Panc1 (cell line): ENCODE measurements at places on chromosomes 16 and 17. TPM values are rescaled to one million over a fixed set of nuclear protein-coding genes. Genes with fewer than 3 reads are reported as not detected.

DNA sequence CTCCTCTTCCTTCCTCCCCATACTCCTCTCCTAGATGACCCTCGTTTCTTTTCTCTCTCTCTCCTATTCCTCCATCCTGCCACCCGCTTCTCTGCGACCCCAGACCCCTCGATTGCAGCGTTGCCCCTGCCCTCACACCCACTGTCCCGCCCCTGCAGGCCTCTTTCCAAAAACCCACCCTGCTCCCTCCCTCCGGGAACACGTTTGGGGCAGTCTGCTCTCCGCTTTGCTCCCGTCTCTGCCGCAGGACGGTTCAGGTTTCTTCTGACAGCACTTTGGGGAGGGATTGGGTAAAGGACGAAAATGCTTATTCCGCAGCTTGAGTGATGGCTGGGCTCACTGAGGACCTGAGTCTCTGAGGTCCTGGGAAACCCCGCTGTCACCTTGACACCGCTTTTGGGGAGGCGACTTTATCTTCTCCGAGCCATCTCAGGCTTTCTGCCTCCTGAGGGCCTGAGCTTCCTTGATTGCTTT lies 690 bp downstream of the NDE1 start:
- no peaks in the 10 kb centered on the region for H3K27me3 ChIP-seq
- H3K4me3 ChIP-seq, result peak overlapping the region; percentile 69
- no peaks in the 10 kb centered on the region; the same call in 1 of the 2 replicates for H3K36me3 ChIP-seq

GRCh38 chr16:48184681-48185080 lies 28.9 kb upstream of the ABCC12 start:
- no peaks in the 10 kb centered on the region for H3K4me1 ChIP-seq
- H3K4me3 ChIP-seq, result no peak overlapping the region
- H3K27ac ChIP-seq, result no peak overlapping the region
- H3K36me3 ChIP-seq, result no peaks in the 10 kb centered on the region
- DNase-seq, result no peak
- no peaks in the 10 kb centered on the region for H3K27me3 ChIP-seq

DNA sequence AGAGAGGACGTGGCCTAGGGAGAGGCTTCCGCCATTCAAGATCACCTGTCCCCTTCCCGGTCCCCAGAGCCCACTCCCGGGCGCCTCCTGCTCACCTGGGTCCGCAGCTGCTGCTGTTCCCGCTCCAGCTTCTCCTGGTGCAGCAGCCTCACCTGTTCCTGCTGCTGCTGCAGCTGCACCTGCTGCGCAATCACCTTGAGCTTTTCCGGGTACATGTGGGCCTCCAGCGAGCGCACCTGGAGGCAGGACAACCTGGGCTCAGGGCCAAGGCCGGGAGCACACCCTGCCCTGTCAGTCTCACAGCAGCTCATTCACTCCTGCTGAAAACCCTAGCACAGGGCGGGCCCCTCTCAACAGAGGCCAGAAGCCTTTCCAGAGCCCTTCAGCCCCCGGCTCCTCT lies 12.5 kb downstream of the TFAP4 start:
- no peak overlapping the region for H3K27ac ChIP-seq
- no peaks in the 10 kb centered on the region for H3K27me3 ChIP-seq
- no peaks in the 10 kb centered on the region for H3K36me3 ChIP-seq
- H3K4me3 ChIP-seq, result no peak overlapping the region
- no peak for DNase-seq
- 0 out of 2 replicates have a peak, but pooled peaks cover 4% of the 10 kb centered on the region for H3K4me1 ChIP-seq

DNA sequence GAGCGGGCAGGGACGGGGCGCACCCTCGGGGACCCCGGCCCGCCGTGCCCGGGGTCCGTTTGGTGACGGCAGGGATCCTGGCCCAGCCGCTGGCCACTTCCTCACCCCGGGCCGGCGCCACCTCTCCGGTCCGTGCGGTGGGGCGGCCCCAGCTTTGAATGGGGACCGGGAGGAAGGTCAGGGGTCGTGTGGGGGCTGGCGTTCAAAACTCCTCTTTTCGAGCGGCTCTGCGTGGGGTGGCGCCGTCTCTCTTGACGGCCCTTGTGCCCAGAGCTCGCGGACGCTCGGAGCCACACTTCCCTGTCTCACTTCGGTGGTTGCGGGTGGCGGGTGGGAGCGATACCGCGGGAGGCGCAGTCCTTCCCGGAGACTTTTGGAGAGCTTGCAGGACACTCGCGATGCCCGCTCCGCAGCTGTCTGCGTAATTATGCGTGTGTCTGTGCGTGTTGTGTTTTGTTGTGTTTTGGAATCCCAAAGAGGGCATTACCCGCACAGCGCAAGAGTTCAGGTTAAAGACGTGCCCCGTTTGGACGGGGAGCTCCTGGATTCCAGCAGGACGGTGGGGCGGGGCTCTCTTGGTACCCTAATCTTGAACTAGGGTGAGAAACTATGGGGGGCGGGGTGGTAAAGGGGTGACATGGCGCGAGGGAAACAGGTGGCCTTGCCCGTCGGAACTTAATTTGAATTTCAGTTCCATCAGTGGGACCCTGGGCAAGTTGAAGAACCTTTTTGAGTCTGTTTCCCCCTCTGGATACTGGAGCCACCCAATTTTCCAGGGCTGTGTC lies 637 bp downstream of the PLCG2 start:
- no peaks in the 10 kb centered on the region for H3K36me3 ChIP-seq
- H3K27ac ChIP-seq, result no peak overlapping the region
- H3K4me1 ChIP-seq, result no peaks in the 10 kb centered on the region

DNA sequence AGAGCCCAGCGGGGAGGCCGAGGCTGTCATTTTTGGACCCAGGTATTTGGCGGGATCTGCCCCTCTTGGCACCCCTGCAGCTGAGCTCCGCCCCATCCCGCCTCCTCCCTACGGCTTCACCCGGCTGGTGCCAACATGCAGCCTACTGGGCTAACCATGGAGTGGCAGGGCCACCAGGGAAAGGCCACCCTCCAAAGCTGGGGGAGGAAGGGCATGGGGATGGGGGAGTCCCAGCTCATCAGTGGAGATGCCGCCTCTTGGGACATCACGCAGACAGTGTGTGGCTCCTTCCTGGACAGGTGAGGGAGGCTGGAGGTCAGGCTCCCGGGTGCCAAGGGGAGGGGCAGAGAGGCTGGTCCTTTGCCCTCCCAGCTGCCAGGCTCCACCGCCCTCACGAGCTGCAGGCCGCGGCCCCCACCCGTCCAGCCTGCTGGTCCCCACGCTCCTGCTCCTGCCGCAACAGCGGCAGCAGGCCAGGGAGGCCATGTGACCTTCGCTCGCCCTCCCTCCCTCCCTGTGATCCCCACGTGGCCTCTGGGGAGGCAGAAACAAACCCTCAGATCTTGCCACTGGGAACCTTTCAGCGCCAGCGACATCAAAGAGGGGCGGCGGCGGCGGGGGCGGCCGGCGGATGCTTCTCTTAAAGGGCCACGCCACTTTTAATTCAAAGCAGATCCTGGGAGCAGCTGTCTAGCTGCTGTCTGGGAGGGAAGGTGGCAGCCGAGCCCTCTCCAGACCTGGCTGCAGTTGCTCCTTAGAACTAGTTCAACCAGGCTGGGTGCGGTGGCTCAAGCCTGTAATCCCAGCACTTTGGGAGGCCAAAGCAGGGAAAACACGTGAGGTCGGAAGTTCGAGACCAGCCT lies 6.8 kb upstream of the NOTUM start:
- H3K4me3 ChIP-seq, result no peak overlapping the region
- DNase-seq, result no peak
- no peaks in the 10 kb centered on the region for H3K27me3 ChIP-seq

DNA sequence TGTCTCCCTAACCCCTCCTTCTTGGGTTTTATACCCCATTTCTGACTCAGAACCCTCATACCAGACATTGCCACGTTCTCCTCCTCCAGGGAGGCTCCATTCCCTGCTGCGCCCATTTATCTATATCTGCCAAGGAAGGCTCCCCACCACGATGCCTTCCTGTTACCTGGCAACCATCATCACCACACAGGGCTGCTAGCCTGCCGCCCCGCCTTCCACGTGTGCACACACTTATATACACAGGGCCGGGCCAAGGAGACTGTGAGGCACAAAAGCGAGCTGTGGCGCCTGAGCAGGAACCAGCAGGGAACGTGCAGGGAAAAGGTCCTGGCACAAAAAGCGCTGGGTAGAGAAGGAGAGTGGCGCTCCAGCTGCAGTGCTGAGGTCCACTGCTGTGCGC lies 261.8 kb downstream of the CBLN1 start:
- H3K36me3 ChIP-seq, result no peaks in the 10 kb centered on the region
- H3K27ac ChIP-seq, result no peak overlapping the region
- DNase-seq, result no peak
- H3K4me3 ChIP-seq, result no peak overlapping the region
- no peaks in the 10 kb centered on the region for H3K27me3 ChIP-seq

GRCh38 chr16:62639890-62640289 lies 603.7 kb upstream of the CDH8 start:
- no peak for DNase-seq
- H3K36me3 ChIP-seq, result no peaks in the 10 kb centered on the region
- no peak overlapping the region for H3K4me3 ChIP-seq

- DNase-seq, result no peak
- peaks cover 9% of the 10 kb centered on the region; the same call in 1 of the 2 replicates for H3K36me3 ChIP-seq
- no peaks in the 10 kb centered on the region for H3K27me3 ChIP-seq
Observed at GRCh38 chr17:46191322-46192188, 1.7 kb downstream of the KANSL1 start.

- H3K36me3 ChIP-seq, result peaks cover 21% of the 10 kb centered on the region
- DNase-seq, result no peak
- H3K27me3 ChIP-seq, result no peaks in the 10 kb centered on the region
- H3K4me3 ChIP-seq, result no peak overlapping the region
- H3K4me1 ChIP-seq, result no peaks in the 10 kb centered on the region
Observed at GRCh38 chr16:14668556-14669223, 25.4 kb downstream of the PLA2G10 start.

DNA sequence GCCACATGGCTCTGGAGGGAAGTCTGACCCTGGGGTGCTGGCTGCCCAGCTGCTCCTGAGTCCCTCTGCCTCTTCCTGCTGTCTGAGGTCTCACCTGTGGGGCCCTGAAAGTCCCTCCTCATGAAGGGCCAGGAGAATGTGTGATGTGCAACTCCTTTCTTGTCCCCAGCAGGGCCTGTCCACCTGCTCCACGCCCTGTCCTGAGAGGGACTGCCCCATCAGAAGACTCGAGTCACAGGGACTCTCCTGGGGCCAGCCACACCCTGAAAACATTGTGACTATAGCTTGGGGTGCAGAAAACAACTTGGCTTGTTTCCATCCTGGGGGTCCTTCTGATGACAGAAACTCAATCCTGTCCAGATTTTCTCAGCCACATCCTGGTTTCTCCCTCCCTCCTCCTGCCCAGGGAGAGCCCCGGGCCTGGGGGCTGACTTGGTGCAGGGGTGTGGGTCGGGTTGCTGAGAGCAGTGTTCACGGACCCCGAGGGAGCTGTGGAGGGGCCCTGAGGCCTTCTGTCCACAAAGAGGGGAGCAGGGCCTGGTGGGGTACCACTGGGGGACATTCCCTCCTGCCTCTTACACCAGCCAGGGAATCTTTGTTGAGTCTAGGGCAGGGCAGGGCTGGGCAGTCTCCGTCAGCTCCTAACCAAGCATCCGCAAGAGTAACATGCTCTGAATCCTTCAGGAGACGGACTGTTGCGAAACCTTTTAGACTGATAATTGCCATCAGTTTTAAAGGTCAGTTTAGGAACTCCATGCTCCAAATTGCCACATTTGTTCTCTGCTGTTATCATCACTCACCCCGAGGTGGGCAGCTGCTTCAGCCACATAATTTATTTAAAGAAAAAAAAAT lies 45.9 kb downstream of the NT5M start:
- no peak for DNase-seq
- H3K4me1 ChIP-seq, result no peaks in the 10 kb centered on the region
- no peaks in the 10 kb centered on the region for H3K36me3 ChIP-seq
- H3K27me3 ChIP-seq, result no peaks in the 10 kb centered on the region
- H3K27ac ChIP-seq, result no peak overlapping the region

DNA sequence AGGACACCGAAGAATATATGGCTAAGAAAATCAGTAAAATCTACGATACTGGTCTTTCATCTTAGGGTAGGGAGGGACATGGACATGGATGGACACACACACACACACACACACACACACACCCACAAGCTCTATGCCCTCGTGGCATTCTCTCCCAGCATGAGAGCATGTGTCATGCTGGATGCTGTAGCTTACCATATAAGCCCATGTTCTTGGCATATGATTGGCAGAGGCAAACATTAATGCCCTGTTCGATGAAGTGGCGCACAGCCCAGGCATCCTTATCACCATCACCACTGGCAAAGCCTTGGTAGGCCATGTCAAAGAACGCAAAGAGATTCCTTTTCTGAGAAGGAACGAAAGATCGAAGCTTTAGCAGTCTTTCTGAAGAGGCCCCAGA lies 17.6 kb downstream of the GOT2 start:
- no peak overlapping the region for H3K4me3 ChIP-seq
- peaks cover 9% of the 10 kb centered on the region; the same call in 1 of the 2 replicates for H3K36me3 ChIP-seq
- no peaks in the 10 kb centered on the region for H3K27me3 ChIP-seq
- H3K27ac ChIP-seq, result no peak overlapping the region
- DNase-seq, result no peak

- no peaks in the 10 kb centered on the region for H3K27me3 ChIP-seq
- no peak overlapping the region for H3K4me3 ChIP-seq
- no peak for DNase-seq
- no peaks in the 10 kb centered on the region for H3K36me3 ChIP-seq
Observed at GRCh38 chr16:73015612-73016487, 32.1 kb downstream of the ZFHX3 start.

Gene MYH13
- total RNA-seq, result not detected

Gene EPN3
- total RNA-seq, result 0.92 TPM

Gene GAS7
- 0.05 TPM for total RNA-seq

Gene NPIPA3
- 3.7 TPM for total RNA-seq

Gene ZACN
- not detected for total RNA-seq
